ENCODE measurements at places on chromosomes 5 and 9. TPM values are rescaled to one million over a fixed set of nuclear protein-coding genes. Genes with fewer than 3 reads are reported as not detected.

ST6GALNAC6 gene
- total RNA-seq = 25.8 TPM

CD72 gene
- 0.51 TPM for total RNA-seq

SPATA31D4 gene
- total RNA-seq = not detected

LCNL1 gene
- total RNA-seq = not detected

PCDHB13 gene
- 0.23 TPM for total RNA-seq
